ENCODE measurements at places on chromosomes 1 and 21.

DNA sequence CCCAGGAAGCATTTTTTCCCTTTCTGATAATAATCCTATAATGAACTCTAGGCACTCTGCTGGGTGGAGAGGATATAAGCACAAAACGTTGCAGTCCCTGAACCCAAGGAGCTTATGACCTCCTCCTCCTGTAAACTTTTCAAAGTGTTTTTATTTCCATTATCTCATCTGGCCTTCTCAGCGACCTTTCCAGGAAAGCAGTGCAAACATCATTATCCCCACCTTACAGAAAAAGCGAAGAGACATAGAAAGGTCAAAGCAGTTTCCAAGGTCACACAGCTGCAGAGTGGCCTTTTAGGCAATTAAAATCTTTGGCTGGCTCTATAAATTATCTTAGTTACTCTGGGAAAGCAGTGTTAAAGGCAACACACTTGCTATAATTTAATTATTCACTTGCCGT is 63.8 kb downstream of the OLFML3 start:
- DNase-seq, result no peak

DNA sequence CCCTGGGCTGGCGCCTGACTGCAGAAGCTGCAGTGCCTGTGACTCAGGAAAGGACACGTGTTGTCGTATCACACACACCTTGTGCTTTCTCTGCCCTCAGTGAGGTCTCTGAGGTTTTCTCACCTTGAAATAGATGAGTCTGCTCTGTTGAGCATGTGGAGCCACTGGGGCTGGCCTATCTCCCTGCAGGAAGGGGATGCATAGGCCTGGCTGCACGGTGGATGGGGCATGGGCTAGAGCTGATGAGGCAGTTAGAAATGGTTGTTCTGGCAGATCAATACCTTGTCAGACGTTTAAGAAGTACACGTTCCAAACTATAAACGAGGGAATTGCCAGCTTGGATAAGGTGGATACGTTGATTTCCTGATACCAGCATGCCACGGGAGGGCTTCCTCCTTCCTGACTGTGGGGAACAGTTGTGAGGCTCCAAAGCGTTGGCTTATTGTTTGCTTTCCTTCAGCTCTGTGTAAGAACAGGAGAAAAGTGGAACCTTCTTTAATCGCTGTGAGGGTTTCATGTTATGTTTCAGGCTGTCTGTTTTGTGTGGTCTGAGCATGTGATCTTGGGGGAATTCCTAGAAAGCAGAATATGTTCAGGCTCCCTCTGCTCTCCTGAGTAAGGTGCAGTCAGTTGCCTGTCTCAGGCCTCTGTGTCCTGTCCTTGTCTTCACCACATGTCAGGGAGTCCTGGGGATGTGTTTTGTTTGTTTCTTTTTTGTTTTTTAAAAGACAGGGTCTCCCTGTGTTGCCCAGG is 44.8 kb downstream of the PCNT start:
- no peak for DNase-seq

GRCh38 chr1:39160703-39161102 is 43.8 kb upstream of the MACF1 start:
- no peak for DNase-seq

- peak; percentile 35 for DNase-seq
These were observed 1.1 kb upstream of the PRXL2B start for GRCh38 chr1:2585318-2586092.

GRCh38 chr1:4366091-4366490 is 288.3 kb upstream of the AJAP1 start:
- no peak for DNase-seq

GRCh38 chr1:29779146-29779545 is 542.8 kb downstream of the PTPRU start:
- DNase-seq, result no peak

GRCh38 chr1:155120253-155120652 is 7.4 kb upstream of the EFNA1 start:
- DNase-seq, result no peak

Data from stimulated activated CD8-positive, alpha-beta memory T cell treated with anti-CD3 and anti-CD28 coated beads, Interleukin-15, amount 100 ng/mL, for 1 hour (primary cell).